Fibroblast of the aortic adventitia (primary cell): ENCODE measurements at places on chromosomes 1 and 21. TPM values are rescaled to one million over a fixed set of nuclear protein-coding genes. Genes with fewer than 3 reads are reported as not detected.

- DNase-seq = no peak
Observed at GRCh38 chr1:12607263-12607662, 10.7 kb downstream of the DHRS3 start.

GRCh38 chr1:155794605-155795245 lies 62.3 kb downstream of the GON4L start:
- DNase-seq = no peak

GRCh38 chr1:198465201-198466144 lies 75.0 kb downstream of the ATP6V1G3 start:
- DNase-seq = peak; percentile 82

DNA sequence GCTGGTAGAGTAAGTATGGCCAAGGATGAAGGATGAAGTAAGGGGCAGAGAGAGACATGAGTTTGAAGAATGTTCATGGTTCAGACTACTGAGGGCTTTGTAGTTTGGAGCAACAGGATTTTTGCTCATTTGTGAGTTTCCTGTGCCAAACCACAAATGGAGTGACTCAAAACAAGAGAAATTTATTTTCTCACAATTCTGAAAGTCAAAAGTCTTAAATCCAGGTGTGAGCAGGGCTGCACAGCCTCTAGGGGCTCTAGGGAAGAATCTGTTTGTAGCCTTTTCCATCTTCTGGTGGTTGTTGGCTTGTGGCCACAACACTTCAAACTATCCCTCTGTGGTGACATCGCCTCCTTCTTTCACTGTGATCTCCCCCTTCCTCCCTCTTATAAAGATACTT lies 58.9 kb downstream of the RHOU start:
- DNase-seq = peak; percentile 10

DNA sequence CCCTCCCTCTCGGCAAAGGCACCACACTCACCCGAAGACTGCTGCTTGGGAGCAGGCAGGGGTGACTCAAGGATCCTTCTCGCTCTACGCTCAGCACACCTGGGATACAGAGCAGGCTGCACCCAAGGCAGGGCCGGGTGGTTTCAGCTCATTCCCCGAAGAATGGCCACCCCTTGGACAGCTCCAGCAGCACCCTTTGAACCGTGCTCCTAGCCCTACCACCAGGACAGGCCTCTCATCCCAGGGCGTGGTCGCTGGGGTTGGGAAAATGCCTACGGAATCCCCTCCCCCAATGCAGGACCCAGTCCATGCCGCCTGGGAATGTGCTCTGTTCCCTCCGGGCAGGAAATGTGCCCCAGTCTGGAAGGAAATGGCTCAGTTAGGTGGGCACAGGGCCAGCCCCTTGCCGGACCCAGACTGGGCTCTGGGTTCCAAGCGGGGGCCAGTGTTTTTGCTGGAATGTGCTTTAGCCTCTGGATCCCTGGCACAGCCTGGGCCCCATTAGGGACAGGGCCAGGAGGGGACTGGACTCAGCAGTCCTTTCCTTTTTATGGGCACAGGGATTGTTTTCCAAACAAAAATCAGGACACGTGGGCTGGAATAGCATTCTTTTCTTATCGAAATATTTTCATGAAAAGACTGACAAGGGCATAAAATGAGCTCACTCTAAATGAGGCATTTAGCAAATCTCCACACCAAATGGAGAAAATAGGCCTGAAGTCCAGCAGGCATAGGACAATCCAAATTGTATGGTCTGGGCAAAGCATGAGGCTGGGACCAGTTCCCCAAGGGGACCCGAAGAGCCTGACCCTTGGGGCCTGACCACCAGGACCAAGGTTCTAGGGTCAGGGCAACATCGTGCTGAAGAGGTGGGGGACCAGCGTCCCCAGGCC lies 7.3 kb downstream of the TMEM82 start:
- DNase-seq = peak; percentile 51

DNA sequence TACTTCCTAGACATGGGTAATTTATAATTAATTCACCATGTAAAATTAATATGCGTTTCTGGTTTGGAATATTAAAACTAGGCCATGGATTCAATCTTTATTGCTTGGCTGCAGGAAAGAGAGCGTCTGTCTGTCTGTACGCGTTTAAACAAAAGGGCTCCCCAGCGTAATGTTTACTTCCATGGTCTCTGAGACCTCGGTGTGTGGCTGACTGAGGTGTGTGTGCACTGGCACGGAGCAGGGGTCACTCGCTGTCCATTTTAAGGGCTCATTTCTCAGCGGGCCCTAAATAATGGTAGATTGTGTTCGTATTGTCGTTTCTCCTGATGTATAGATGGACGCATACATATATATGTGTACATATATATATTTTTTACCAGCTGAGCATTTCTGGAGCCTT lies 119.6 kb downstream of the ATG4C start:
- no peak for DNase-seq

GRCh38 chr1:181484821-181485220 lies 1.5 kb downstream of the CACNA1E start:
- DNase-seq = no peak

DNA sequence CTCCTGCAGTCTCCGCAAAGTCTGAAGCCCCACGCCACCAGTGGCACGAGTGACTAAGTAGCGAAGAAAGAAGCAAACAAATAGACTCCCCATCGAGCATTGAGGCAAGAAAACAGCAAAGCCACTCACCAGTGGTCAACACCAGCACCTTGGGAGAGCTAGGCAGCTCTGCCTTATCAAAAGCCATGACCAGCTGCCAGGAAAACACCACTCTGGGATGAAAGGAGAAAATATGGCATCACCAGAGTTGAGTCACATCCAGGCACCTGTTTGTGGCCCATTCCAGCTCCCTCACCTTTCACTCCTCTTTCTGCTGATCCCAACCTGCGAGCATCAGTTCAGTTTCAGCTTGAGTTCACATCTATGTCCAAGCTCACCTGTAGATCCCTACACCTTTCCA lies 17.2 kb downstream of the PDZK1 start:
- no peak for DNase-seq

DNA sequence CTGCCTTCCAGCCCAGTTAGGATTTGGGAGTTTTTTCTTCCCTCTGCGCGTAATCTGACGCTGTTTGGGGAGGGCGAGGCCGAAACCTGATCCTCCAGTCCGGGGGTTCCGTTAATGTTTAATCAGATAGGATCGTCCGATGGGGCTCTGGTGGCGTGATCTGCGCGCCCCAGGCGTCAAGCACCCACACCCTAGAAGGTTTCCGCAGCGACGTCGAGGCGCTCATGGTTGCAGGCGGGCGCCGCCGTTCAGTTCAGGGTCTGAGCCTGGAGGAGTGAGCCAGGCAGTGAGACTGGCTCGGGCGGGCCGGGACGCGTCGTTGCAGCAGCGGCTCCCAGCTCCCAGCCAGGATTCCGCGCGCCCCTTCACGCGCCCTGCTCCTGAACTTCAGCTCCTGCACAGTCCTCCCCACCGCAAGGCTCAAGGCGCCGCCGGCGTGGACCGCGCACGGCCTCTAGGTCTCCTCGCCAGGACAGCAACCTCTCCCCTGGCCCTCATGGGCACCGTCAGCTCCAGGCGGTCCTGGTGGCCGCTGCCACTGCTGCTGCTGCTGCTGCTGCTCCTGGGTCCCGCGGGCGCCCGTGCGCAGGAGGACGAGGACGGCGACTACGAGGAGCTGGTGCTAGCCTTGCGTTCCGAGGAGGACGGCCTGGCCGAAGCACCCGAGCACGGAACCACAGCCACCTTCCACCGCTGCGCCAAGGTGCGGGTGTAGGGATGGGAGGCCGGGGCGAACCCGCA lies at the start of gene PCSK9:
TSS of gene PCSK9 (plus strand) at position 207 of the 741 bp plus-strand sequence. CDS start at position 497, 290 bp downstream.
- peak; percentile 22 for DNase-seq

- peak; percentile 97 for DNase-seq
Observed at GRCh38 chr1:67880056-67880601, 46.9 kb upstream of the GNG12 start.

DNA sequence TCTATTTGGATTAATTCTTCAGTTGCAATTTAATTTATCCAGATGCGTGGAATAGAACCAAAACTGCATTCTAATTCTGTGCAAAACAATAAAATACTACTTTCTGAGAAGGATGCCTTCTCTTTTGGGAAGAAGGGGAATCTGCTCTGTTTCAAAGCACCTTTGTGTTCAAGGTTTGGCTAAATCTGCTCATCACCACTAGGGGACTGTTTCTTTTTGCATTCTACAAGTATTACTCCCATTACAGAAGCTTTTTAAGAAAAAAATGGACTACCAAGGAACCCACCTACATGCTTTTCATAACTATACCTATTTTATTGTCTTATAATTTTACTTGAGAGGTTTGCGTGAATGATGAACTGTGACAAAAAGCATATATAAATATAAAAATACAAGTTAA lies 18.2 kb downstream of the MRPS6 start:
- DNase-seq = no peak

DNA sequence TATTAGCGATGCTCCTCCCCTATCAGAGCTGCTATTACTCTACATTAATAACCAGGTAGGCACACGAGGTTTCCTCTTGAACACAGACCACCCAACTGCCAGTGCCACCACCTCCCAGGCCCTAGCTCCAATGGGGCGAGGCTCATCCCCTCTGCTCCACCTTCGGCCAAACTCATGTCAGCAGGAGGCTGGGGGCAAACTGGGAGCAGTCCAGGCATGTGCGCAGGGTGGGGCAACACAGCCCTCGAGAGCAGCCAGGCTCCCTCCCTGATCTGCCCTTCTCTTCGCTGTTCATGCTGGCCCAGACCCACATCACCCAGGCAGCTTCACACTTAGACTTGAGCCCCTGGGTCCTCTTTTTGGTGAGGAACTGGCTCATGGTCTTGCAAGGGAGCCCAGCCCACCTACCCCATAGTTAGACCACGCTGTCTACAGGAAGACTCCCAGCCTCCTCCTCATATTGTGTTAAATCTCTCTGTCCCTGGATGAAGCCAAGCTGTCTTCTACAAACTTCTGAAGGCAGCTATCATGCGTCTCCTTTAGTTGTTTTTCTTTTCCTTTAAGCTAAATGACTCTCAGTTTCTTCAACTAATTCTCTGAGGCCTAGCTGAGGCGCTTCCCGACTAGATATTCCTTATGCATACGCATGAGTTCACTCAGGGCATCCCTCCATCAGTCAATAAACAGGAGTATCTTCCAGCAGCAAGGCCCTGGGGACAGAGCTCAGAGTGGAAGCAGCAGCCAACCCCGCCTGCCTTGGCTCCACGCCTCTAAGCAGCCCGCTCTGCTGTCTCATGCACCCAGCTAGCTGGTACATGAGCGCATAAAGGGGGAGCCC lies 12.0 kb downstream of the TMEM9 start:
- DNase-seq = peak; percentile 16

Gene CHODL
- 1.1 and 5.7 TPM in 2 replicates for total RNA-seq

Gene NHLH1
- total RNA-seq = not detected in 2 replicates

Gene BTBD8
- total RNA-seq = 5.2 and 14.0 TPM in 2 replicates

Gene NMNAT2
- 0.49 and 3.4 TPM in 2 replicates for total RNA-seq

Gene HSD3B2
- total RNA-seq = not detected in 2 replicates

Gene SPRR1A
- not detected in 2 replicates for total RNA-seq
